Activated CD8-positive, alpha-beta T cell treated with anti-CD3 and anti-CD28 coated beads for 36 hours (primary cell): ENCODE measurements at places on chromosomes 2 and 18. TPM values are rescaled to one million over a fixed set of nuclear protein-coding genes. Genes with fewer than 3 reads are reported as not detected.

Gene B3GNT7
- not detected for total RNA-seq

Gene TMEM169
- 0.83 TPM for total RNA-seq

Gene AGXT
- not detected for total RNA-seq

DNA sequence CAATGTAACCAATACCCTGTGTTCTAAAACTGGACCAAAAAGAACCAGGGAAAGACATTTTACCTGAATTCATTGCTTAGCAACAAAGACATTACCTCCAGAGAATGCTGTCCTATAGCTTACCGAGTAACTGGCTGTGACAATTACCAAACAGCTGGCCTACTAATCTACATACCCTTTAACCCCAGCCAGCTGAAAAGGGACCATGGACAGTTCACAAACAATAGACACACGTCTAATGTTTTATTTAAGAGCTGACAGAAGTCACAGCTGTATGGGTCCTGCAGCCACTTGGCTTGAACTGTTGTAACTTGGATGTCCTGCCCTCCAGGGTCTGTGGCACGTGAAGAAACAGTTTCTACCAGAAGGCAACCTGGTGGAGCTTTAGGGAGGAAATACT lies 130.1 kb upstream of the EFEMP1 start:
- no peak for DNase-seq

GRCh38 chr2:20592106-20593071 lies 58.5 kb downstream of the HS1BP3 start:
- no peak for DNase-seq

DNA sequence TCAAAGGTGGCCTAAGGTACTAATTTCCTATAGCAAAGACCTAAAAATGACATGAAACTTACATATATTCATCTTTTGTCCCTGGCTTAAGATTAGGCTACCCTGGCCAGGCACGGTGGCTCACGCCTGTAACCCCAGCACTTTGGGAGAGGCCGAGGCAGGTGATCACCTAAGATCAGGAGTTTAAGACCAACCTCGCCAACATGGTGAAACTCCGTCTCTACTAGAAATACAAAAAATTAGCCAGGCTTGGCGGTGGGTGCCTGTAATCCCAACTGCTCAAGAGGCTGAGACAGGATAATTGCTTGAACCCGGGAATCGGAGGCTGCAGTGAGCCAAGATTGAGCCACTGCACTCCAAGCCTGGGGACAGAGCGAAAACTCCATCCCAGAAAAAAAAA lies 5.9 kb downstream of the SRSF7 start:
- no peak for DNase-seq

DNA sequence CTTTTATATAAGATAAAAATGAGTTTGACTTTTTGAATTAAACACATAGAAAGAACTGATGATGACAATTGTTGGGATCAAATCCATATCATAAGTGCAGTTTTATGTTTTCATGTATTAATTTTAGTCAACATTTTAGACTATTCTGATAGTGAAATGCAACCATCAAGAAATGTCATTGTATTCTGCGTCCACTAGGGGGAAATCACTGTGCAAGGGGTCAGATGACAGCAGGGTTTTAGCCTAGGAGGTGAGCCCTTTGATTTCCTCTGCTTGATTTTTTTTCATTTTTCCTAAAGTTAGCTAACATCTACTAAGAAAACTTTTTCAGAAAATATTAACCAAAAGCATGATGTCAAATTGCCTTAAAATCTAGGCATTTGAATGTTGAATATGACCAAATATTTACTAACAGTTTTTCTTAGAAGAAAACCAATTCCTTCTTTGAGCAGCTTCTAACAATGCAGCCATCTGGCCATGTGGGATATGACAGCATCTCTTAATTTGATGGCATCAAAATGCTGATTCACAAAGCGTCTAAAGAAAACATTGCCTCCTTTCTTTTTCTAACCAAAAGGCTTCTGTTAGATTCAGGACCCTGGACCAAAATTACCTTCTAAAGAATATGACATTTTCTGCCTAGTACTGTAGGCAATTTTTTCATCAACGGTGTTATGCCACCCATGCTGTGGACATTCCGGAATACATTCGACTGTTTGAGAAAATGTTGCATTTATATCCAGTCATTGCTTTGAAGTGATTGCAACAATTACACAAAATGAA lies 141.5 kb downstream of the SPHKAP start:
- no peak for DNase-seq

DNA sequence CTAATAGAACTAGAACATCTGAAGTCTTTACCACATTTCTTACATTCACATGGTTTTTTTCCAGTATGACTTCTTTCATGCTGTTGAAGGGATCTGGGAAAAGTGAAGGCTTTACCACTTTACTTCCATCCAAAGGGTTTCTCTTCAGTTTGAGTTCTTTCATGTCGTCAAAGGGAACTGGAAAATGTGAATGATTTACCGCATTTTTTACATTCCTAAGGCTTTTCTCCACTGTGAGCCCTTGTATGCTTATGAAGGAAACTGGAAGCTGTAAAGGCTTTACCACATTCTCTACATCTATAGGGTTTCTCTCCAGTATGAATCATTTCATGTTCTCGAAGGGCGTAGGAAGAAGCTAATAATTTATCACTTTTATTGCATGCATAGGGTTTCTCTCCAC lies 46.7 kb downstream of the NBEAL1 start:
- no peak for DNase-seq
